DMS 273 treated with DMSO at 0.1 percent for 48 hours (cell line): ENCODE measurements at places on chromosomes 2 and 18.

DNA sequence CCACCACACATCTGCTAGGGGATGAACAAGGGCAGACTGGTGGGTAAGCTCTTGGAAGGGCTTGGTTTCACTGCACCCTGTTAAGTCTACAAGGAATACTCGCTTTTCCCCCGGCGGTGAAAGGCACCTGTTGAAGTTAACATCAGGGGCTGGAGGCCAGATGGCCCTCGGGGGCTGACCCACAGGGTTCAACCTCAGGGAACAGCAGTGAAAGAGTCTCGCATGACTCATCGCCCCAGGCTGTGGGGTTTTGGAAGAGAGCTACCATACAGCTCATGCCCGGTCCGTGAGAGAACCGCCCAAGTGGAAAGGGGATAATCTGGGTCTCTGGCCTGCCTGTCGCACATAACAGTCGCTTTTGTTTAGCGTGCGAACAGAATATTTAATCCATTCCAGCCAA lies 748.0 kb downstream of the DPP10 start:
- DNase-seq = peak; percentile 54

DNA sequence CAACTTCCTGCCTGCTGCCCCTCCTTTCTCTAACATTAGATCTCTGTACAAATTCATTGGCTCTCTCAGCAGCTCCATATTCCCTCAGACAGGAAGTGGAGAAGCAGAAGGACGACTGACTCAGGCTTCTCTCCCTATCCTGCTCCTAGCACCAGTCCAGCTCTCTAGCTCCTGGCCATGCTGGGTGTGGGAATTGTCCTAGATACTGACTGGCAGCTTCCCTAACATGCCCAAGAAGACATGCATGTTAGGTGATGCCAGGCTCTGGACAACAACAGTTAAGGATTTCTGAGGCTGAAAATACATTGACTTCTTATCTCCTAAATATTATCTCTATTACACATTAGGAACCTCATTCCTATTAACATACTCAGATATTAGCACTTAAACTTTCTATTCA lies 292.9 kb downstream of the IKZF2 start:
- DNase-seq = no peak

- no peak for DNase-seq
These were observed 33.5 kb downstream of the LOXHD1 start for GRCh38 chr18:46623541-46623940.

DNA sequence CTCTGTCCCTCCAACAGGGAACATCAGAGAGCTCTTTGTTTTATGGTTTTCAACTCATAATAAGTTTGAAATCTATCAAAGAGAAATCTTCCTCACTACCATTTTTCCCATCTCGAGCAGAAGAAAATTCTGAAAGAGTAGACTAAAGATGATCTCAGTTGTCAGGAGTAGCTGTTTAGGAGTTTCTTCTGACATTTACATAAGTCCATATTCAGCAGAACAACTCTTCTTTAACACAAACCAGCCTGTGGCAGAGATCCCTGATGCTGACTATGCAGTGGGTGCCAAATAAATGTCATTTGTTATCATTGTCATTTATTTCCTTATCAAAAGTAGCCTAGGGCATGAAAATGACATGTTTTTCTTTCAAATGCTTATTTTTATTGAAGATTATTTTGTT lies 380.7 kb downstream of the MBD2 start:
- DNase-seq = no peak

GRCh38 chr2:177394594-177394973 lies 2.0 kb downstream of the AGPS start:
- DNase-seq = no peak

GRCh38 chr2:176284461-176285049 lies 15.3 kb downstream of the MTX2 start:
- no peak for DNase-seq

GRCh38 chr2:170147576-170147975 lies 30.4 kb upstream of the MYO3B start:
- DNase-seq = no peak

DNA sequence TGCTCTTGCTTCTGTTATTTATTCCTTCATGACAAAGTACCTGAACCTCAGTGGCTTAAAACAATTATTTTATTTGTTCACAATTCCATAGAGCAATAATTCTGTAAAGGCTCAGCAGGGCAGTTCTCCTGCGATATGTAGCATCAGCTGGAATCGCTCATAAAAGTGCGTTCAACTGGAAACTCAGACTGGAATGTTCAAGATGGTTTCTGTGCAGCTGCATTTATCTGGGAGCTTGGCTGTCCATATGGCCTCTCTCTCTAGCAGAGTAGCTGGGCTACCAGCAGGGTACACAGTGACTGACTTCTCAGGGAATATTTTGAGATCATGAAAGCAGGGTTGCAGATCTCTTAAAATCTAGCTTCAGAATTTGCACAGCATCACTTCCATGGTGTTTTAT lies 13.5 kb downstream of the CCDC121 start:
- peak; percentile 8 for DNase-seq

DNA sequence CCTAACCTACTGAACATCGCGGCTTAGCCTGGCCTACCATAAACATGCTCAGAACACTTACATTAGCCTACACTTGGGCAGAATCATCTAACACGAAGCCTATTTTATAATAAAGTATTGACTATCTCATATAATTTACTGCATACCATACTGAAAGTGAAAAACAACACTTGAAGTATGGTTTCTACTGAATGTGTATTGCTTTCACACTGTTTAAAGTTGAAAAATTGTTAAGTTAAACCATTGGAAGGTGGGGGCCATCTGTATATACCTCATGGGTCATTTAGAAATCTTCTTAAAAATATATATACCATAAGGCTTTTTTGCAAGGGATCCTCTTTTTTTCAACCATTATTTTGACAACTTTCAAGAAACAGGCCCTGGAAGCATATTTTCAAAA lies 16.5 kb downstream of the RNF149 start:
- no peak for DNase-seq

DNA sequence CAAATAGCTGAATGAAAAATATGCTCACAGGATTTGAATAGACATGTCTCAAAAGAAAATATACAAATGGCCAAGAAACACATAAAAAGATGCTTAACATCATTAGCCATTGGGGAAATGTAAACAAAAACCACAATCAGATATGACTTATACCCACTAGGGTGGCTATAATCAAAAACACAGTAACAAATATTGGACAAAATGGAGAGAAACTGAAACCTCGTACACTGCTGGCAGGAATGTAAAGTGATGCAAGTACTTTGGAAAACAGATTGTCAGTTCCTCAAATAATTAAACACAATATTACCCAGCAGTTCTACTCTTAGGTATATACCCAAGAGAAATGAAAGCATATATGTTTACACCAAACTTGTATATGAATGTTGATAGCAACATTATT lies 213.0 kb downstream of the PHLPP1 start:
- no peak for DNase-seq

DNA sequence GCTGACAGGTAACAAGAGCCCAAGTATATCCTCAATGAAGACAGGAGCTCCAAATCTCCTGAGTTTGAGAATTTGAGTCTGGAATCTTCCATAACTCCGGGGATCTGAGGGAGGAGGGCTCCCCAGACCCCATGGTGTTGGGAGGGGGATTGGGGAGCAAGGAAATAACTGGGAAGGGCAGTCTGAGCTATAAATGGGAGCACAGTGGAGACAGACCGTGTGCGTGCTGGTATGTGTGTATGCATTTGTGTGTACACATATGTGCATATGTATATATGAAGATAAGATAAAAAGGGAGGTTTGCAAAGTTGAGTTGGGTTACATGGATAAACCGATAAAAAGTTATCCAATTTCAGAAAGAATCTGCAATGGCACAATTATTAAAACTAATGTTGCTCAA lies 2.3 kb downstream of the APCDD1 start:
- no peak for DNase-seq

DNA sequence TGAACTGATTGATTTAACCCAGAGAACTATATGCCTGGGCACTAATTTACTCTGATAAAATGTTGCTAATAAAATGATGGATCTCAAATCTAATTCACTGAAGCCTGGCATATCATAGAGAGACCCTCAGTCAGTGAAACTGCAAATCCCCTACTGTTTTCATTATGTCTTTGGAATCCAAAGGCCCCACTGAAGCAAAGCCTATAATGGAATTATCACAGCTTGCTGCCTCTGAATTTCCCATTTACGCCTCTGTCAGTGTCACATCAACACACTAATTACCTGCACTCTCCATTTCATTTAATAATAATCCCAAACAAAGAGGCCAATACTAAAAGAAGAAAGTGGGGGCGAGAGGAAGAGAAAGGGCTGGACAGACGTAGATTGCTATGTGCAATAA lies 470.9 kb downstream of the MBD2 start:
- no peak for DNase-seq

- no peak for DNase-seq
These were observed 71.8 kb downstream of the SH3RF3 start for GRCh38 chr2:109200616-109201464.

DNA sequence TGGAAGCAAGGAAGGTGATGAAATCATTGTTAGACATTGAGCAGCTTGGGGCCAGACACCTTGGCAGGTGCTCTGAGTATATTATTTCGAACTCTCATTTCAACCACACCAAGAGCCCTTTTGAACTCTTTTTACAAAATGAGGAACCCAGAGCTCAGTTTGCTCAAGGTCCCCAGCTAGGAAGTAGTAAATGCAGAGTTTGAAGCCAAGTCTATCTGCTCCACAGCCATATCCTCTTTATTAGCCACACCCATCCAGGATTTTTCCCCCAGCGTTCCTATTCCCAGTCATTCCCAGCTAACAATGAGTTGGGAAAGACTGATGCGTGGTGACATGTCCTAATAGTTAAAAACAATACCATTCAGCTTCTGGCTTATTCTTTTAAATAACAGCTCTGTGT lies 40.2 kb downstream of the SEMA4F start:
- DNase-seq = no peak

- no peak for DNase-seq
These were observed 43.1 kb upstream of the EML4 start for GRCh38 chr2:42125841-42126594.

DNA sequence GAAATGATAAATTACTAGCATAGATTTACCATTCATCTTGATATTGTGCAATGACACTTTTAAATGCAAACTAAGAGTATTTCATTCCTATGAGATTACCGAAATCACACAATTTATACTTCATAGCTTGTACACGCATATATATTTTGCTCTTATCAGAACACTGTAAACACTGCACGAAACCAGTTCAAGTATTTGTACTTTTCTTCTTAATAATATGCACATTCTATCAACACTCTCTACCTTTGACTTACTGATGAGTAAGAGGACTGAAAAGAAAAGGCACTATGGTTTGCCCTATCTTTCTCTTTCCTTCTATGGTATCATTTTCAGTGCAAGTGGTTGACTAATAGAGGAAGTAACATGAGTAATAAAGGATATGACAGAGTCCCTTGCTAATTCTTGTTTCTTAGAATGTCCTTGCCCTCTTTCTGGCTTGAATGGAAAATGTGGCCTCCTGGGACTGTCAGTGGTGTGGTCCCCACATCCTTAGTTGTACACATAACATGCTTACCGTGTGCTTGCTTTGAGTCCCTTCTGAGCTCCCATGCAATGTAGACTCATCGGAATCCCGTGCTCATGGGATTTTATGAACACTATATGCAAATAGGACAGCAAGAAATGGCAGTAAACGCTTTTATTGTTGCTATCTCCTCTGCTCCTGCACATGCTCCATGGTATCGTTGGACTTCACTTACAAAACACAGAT lies 363.5 kb upstream of the TNP1 start:
- DNase-seq = no peak

GRCh38 chr2:124112206-124112605 lies 87.1 kb downstream of the CNTNAP5 start:
- no peak for DNase-seq

GRCh38 chr2:31812051-31812798 lies 198.6 kb downstream of the MEMO1 start:
- no peak for DNase-seq

DNA sequence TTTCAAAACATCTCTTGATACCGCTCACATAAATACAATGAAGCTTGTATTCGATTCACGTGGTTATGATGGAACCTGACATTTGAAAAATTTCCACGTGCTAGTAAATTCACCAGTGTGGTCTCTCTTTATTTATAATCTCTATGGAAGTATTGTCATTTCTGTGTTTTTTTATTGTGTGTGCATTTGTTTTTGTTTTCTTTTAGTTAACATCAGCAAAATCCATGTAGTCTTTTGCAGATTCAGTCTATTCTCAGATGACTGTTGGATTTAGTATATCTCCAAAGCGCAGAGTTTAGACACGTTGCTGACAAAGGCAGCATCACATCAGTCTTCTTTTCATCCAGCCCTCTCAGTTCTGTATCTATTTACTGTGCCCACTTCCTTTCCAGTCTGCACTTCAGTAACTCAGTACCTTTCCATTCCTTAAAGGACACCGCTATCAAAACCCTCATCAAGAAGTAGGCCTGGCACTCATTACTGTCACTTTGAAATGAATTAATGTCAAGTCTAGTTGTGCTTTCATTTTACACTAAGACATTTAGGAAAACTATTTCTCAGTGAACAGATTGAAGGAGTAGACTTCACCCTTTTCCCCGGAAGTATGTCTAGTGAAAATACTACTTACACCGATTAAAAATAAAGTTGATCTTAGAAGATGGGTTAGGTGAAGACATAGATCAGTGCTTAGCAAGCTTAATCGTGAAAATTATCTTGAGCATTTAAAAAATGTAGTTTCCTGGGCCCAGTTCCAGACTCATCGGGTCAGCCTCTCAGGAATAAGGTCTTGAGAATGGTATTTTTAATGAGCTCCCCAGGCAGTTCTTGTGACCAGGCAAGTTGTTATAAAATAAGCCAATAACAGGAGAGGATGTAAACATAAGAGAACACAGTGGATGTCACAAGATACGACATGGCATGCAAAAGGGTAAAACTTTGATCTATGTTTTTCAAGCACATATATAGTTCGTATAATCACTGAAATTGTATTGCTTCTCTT lies 506.8 kb upstream of the ZEB2 start:
- DNase-seq = no peak

DNA sequence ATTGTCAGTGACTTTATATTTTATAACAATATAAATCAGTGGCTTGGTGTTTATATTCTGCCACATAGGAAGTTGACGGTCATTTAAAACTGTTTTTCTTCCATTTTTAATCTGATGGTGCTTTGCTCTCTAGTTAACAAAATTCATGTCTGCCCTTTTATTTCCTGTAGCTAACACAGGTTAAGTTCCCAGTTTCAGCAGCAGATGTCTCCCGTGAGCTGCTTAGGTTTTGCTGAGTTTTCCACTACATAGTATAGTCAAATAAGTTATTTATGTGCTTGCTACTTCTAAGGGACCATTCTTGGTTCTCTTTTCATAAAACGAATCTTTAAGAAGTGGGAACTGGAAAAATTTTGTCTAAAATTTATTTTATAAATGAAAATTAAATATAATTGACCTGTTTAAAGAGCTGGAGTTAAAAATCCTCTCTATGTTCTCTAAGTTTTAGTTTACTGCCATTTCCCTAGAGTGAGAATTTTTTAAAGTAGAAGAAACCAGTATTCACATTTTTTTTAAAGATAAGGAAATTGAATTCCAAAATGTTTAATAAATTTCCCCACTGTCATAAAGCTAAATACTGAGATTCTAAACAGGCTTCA lies 20.6 kb downstream of the HTR2B start:
- DNase-seq = no peak

- DNase-seq = peak; percentile 69
These were observed 55.2 kb upstream of the COBLL1 start for GRCh38 chr2:164896634-164897355.

GRCh38 chr2:169798397-169798717 lies 314 bp upstream of the SSB start:
- DNase-seq = no peak

- DNase-seq = no peak
These were observed 654.8 kb downstream of the SLC4A3 start for GRCh38 chr2:220282236-220282635.
